ENCODE measurements at places on chromosomes 2 and 18. TPM values are rescaled to one million over a fixed set of nuclear protein-coding genes. Genes with fewer than 3 reads are reported as not detected.
A peak's percentile ranks its signal among the peaks of the same experiment; 100 is the strongest.

DNA sequence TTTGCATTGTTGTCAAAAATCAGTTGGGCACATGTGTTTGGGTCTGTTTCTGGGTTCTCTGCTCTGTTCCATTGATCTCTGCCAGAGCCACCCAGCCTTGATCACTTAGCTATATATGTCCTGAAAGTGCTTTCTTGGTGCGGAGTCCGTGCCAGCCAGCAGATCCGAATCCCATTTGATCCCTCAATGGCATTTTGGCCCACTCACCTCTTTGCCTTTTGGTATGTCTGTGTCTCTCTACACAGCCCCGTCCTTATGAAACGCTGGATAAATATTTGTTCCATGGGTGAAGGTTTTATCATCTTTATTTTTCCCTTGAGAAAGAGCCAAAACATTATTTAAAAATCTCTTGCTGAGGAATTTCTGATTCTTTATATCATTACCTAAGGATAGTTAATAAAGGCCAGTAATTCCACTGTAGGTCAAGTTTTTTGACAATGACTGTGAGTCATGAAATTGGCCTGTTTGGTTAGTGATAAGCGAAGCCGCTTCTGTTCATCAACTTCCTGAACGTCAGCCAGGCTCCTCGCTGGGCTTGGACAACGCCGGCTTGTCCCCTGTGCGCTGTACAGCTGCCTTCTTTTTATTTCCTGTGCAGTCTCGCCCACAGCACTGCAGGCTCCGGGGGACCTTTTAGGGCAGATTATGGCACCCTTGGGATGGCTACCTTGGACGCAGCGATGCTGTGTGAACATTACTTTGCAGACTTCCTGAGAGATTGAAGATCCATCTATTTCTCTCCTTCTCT is 24.9 kb downstream of the MTCL1 start:
- no peak overlapping the region for H3K4me3 ChIP-seq
- H3K4me1 ChIP-seq, result peaks cover 4% of the 10 kb centered on the region
- H3K36me3 ChIP-seq, result no peaks in the 10 kb centered on the region

Gene HOXD3
- total RNA-seq, result 0.47 TPM

DNA sequence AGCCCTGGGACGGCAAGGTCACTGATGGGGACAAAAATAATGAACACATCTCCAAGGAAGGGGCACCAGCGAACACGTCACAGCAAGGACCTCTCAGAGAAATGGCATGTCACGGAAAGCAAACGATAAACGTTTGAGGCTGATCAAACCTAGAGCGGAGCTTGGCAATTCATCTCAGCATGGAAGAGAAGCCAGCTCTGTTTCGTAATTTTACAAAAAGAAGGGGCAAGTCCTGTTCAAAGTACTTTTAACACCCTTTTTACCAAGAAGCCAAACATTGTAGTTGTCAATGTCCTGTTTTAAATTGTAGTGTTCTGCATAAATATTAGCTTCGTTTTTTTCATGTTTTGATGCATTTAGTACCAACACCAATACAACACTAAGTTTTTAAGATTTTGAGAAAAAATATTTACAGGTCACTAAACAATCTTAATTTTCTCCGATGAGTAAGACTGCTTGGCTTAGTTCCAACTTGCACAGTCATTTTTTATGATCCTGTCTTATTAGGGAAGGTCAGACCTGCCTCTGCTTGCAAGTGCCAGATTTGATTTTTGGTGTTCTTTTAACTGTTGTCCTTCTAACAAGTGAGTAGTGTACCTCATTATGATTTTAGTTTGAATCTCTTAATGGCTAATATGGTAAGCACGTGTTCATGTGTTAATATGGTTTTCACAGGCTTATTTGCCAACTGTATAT is 818.5 kb upstream of the SALL3 start:
- H3K36me3 ChIP-seq, result no peaks in the 10 kb centered on the region
- no peak for DNase-seq
- no peaks in the 10 kb centered on the region for H3K4me1 ChIP-seq
- no peak overlapping the region for H3K27ac ChIP-seq

GRCh38 chr2:147373800-147374422 is 470.9 kb upstream of the ACVR2A start:
- H3K27ac ChIP-seq, result no peak overlapping the region
- DNase-seq, result no peak
- no peaks in the 10 kb centered on the region for H3K36me3 ChIP-seq
- no peaks in the 10 kb centered on the region for H3K27me3 ChIP-seq
- H3K4me3 ChIP-seq, result no peak overlapping the region

DNA sequence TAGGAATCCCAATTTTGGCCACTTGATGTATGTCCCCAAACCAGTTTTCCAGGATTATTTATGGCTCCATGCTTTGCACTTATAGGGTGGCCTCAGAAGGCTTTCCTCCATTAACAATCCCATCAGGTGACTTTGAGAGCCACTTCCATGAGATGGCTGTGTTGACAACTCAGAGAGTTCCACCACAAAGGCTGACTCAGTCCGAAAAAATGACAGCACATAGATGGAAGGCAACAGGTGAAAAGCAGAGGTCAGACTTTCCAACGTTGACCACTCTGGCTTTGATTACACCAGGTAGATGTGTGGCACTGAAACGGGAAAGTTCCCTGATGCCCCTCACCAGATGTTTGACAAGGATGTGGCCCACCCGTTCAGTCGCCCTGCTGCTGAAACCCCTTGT is 431.4 kb upstream of the TNP1 start:
- H3K27ac ChIP-seq, result no peak overlapping the region
- no peak for DNase-seq
- no peak overlapping the region for H3K4me3 ChIP-seq
- H3K4me1 ChIP-seq, result no peaks in the 10 kb centered on the region

GRCh38 chr2:9168821-9169221 is 37.8 kb upstream of the ASAP2 start:
- no peak overlapping the region for H3K4me3 ChIP-seq
- H3K36me3 ChIP-seq, result no peaks in the 10 kb centered on the region
- H3K27me3 ChIP-seq, result no peaks in the 10 kb centered on the region
- peaks cover 24% of the 10 kb centered on the region for H3K4me1 ChIP-seq
- H3K27ac ChIP-seq, result no peak overlapping the region

Gene SIX3
- not detected for total RNA-seq

- no peak overlapping the region for H3K4me3 ChIP-seq
- no peak for DNase-seq
- no peak overlapping the region for H3K27ac ChIP-seq
- H3K27me3 ChIP-seq, result no peaks in the 10 kb centered on the region
- no peaks in the 10 kb centered on the region for H3K36me3 ChIP-seq
These were observed 328.0 kb downstream of the TSN start for GRCh38 chr2:122083256-122084048.

- no peak overlapping the region for H3K4me3 ChIP-seq
- H3K36me3 ChIP-seq, result no peaks in the 10 kb centered on the region
- H3K27me3 ChIP-seq, result no peaks in the 10 kb centered on the region
- no peak for DNase-seq
- peak overlapping the region; percentile 58 for H3K27ac ChIP-seq
- peaks cover 16% of the 10 kb centered on the region for H3K4me1 ChIP-seq
These were observed 99.7 kb downstream of the SLC8A1 start for GRCh38 chr2:40352041-40352702.

GRCh38 chr2:205511641-205512040 is 170.7 kb upstream of the NRP2 start:
- H3K4me3 ChIP-seq, result no peak overlapping the region
- no peak for DNase-seq
- no peaks in the 10 kb centered on the region for H3K4me1 ChIP-seq

DNA sequence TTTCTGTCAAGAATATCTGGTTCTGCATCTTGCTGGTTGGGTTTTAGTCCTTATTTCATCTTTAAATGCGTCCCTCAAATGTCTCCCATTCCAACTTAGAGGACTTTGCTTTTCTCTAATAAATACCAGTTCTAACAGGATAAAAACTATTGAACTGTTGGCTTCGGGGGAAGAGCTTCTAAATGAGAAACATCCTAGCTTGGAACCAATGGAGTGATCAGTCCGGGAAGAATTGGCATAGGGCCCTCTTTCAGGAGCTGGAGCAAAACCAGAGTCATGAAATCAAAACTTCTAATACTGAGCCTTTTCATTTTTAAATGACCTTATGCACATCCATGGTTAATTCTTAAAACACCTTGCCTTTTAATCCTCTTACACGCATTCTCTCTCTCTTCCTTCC is 401.6 kb upstream of the SMIM21 start:
- H3K27me3 ChIP-seq, result no peaks in the 10 kb centered on the region
- H3K4me1 ChIP-seq, result no peaks in the 10 kb centered on the region
- no peak overlapping the region for H3K4me3 ChIP-seq
- no peak overlapping the region for H3K27ac ChIP-seq
- no peaks in the 10 kb centered on the region for H3K36me3 ChIP-seq

- no peak within 1 kb of the TSS for H3K4me3 ChIP-seq
- no peak within 1 kb of the TSS for H3K27ac ChIP-seq
- H3K4me1 ChIP-seq, result no peaks in the 10 kb centered on the region
- no peak for DNase-seq
- H3K36me3 ChIP-seq, result no peaks in the 10 kb centered on the region
These were observed at the start of gene SPEG for GRCh38 chr2:219434718-219435525. Gene SPEG (plus strand): TSS chr2:219434843. CDS start chr2:219434978, 135 bp downstream.

Gene CFAP53
- total RNA-seq, result 3.7 TPM

DNA sequence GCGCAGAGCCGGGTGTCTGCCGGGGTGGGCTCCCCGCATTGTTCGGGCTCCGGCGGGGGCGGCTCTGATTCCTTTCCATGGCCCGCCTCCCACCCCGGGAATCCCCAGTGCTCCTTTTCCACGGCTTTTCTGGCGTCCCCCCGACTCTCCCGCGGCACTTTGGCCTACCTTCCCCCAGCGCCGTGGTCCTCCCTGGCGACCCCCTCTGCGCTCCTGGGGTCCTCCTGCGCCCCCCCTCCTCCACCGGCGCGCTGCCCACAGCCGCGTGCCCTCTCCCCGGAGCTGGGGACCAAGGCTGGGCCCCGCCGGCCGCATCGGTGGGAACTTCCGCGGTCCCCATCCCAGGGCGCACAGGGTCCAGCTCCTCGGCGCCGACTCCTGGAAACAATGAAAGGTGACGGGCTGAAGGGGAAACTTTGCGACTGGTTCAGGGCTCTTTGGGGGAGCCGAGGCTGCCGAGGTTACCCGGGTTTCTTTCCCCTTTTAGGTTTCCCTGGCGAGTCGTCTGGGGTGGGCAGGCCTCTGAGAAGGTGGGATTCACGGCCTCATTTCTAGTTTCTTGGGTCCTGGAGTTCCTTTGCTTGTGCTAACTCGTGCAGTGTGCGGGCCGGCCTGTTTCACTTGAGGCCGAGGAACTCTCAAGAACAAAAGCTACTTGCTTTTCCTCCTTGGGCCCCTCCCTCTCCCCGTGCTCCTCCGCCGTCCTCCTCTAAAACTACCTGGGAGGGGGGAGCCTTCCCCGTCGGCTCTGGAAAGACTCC is 2.2 kb downstream of the TGIF1 start:
- peaks cover 32% of the 10 kb centered on the region for H3K4me1 ChIP-seq
- peak overlapping the region; percentile 81 for H3K4me3 ChIP-seq
- no peaks in the 10 kb centered on the region for H3K27me3 ChIP-seq
- peak; percentile 77 for DNase-seq
- H3K27ac ChIP-seq, result peak overlapping the region; percentile 99

GRCh38 chr2:4053769-4054493 is 350.6 kb downstream of the DCDC2C start:
- no peaks in the 10 kb centered on the region for H3K36me3 ChIP-seq
- H3K4me3 ChIP-seq, result no peak overlapping the region
- no peak for DNase-seq
- H3K27me3 ChIP-seq, result peaks cover 8% of the 10 kb centered on the region
- no peak overlapping the region for H3K27ac ChIP-seq

GRCh38 chr18:24231773-24232735 is 93.2 kb downstream of the CABYR start:
- peak overlapping the region; percentile 10 for H3K27ac ChIP-seq
- H3K4me1 ChIP-seq, result peaks cover 6% of the 10 kb centered on the region
- H3K27me3 ChIP-seq, result no peaks in the 10 kb centered on the region
- no peak for DNase-seq
- H3K4me3 ChIP-seq, result no peak overlapping the region

Gene AMER3
- total RNA-seq, result not detected

- no peak overlapping the region for H3K27ac ChIP-seq
- no peak overlapping the region for H3K4me3 ChIP-seq
- H3K36me3 ChIP-seq, result no peaks in the 10 kb centered on the region
- no peaks in the 10 kb centered on the region for H3K27me3 ChIP-seq
- no peak for DNase-seq
These were observed 125.9 kb downstream of the PLA2R1 start for GRCh38 chr2:159936471-159936870.

DNA sequence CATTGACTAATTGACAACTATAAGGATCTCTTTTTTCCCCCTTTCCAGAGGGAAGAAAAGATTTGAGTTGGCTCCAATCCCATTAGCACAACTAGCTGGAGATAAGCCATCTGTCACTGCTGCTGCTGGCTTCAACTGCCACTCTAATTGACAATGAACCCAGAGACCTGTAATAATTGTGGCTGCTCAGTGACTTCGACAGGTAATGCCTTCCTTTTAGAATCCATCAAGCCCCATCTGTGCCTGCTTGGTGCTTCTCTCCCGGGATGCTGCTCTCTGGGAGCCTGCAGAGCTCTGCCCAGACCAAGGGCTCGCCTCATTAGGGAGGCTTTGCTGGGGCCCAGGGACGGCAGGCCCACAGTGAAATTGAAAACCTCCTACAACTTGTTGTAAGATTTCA is 376.7 kb upstream of the SOX11 start:
- no peaks in the 10 kb centered on the region for H3K4me1 ChIP-seq
- no peak overlapping the region for H3K27ac ChIP-seq
- no peak for DNase-seq
- H3K36me3 ChIP-seq, result no peaks in the 10 kb centered on the region

DNA sequence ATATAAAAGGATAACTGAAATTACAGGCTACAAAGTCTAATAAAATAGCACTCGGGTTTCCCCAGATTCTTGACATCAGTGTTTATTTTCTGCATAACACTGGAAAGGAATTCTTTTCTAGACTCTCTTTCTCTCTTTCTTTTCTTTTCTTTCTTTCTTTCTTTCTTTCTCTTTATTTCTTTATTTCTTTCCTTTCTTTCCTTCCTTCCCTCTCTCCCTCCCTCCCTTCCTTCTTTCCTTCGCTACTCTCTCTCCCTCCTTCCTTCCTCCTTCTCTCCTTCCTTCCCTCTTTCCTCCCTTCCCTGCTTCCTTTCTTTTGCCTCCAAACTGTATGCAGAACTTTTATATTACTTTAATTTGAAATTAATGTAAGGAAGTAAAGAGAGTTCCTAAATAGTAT is 64.5 kb upstream of the GPR45 start:
- H3K4me3 ChIP-seq, result no peak overlapping the region
- no peaks in the 10 kb centered on the region for H3K36me3 ChIP-seq
- peaks cover 9% of the 10 kb centered on the region for H3K4me1 ChIP-seq
- H3K27ac ChIP-seq, result no peak overlapping the region

GRCh38 chr2:98654699-98655495 is 46.5 kb downstream of the UNC50 start:
- H3K36me3 ChIP-seq, result peaks cover 7% of the 10 kb centered on the region
- H3K4me3 ChIP-seq, result no peak overlapping the region
- H3K4me1 ChIP-seq, result peaks cover 12% of the 10 kb centered on the region

DNA sequence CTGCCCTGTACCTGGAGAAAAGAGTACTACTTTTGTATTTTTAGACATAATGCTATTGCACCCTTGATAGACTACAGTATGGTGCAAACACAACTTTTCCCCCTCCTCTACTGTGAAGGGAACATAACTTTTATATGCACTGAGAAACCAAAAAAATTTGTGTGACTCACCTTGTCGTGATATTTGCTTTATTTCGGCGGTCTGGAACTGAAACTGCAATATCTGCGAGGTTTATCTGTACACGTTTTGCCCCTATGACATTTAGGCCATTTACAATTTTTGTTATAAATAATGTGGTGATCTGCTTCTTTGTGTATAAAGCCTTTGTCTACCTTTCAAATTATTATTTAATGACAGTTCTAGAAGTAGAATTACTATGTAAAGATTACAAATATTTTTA is 34.4 kb upstream of the AAK1 start:
- no peaks in the 10 kb centered on the region for H3K36me3 ChIP-seq
- H3K27me3 ChIP-seq, result no peaks in the 10 kb centered on the region
- DNase-seq, result no peak
- H3K4me3 ChIP-seq, result no peak overlapping the region

GRCh38 chr2:241865416-241865956 is 4.0 kb upstream of the RTP5 start:
- peaks cover 4% of the 10 kb centered on the region for H3K4me1 ChIP-seq
- H3K27ac ChIP-seq, result no peak overlapping the region
- H3K36me3 ChIP-seq, result no peaks in the 10 kb centered on the region
- no peak overlapping the region for H3K4me3 ChIP-seq

Measured in lower lobe of right lung (tissue), 2 donors.